ENCODE measurements at places on chromosomes 1 and 21.
A peak's percentile ranks its signal among the peaks of the same experiment; 100 is the strongest.

GRCh38 chr21:36323032-36323431 lies 3.0 kb downstream of the MORC3 start:
- DNase-seq = no peak

- DNase-seq = no peak
Measured at GRCh38 chr1:160625725-160626498, 20.9 kb downstream of the SLAMF1 start.

- DNase-seq = peak; percentile 83
Measured at GRCh38 chr1:58785442-58786058, 1.7 kb upstream of the JUN start.

- DNase-seq = no peak
Measured at GRCh38 chr1:246772686-246773085, 48.5 kb downstream of the SCCPDH start.

DNA sequence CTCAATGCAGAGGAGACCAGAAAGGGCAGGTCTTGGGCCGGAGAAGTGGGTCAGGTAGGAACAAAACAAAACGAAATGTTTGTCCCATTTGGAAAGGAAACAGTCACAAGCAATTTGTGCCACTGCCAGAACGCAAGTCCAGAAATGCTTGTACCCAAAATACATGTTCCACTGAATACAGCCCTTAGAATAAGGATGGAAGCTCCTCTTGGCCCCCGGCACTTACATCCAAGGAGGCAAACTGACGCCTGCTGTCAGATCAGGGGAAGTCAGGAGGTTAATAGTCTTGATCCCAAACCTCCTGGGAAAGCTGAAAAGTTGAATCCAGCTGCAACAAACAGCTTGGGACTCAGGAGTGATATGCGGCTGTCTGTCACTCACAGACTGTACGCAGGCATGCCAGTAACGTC lies 75.9 kb upstream of the GALNT2 start:
- DNase-seq = no peak

GRCh38 chr21:43794311-43794710 lies 4.9 kb downstream of the RRP1 start:
- no peak for DNase-seq

DNA sequence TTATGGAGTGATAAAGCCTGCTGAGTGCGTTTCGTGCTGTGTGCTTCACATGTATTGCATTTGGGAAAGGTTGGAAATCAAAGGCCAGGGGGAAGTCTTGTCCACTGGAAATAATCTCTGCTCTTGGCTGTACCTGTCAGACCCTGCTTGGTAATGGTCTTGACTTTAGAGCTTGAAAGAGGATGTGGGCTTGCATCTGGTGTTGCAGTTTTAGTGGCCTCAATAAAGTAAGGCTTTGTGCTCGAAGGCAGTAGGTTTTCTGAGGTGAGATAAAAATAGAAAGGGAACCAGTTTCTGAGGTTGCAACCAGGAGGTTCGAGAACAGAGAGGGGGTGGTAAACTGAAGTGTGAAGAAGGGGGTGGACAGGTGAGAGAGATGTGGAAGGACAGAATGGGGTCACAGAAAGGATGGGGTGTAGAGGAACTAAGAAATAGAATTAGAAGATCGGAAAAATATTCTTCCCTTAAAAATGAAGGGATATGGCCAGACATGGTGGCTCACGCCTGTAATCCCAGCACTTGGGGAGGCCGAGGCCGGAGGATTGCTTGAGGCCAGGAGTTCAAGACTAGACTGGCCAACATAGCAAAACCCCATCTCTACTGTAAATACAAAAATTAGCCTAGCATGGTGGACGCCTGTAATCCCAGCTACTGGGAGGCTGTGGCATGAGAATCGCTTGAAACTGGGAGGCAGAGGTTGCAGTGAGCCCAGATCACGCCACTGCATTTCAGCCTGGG lies 1.5 kb downstream of the S100PBP start:
- DNase-seq = no peak

- DNase-seq = no peak
Measured at GRCh38 chr1:217088011-217088410, 364.8 kb upstream of the ESRRG start.

DNA sequence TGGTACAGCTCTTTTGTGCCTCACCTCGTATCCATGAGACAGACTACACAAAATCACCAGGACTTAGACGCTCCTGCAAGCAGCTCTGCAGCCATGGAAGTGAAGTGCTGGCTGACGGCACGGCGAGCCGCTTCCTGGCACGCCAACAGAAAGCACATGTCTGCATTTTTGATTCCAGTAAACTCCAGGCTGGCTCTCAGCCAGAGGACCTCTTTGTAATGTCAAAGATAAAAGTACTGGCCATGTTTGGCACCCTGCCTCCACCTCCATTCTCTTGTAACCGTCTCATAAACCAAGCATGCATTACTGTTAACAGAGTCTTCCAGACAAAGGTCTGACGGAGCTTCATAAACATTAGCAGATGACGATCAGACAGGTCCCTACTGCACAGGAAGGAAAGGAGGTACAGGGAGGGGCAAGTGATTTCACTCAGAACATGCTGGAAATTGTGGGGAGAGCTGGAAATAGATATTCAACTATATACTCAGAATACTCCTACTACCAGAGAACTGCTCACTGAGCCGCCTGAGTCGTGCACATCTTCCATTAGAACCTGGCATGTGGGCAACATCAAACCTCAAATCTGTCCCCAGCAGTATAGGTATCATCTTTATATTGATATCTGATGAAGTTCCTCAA lies 632.0 kb downstream of the SMYD3 start:
- DNase-seq = peak; percentile 93

GRCh38 chr1:2380816-2381591 lies 10.3 kb downstream of the MORN1 start:
- no peak for DNase-seq

- DNase-seq = no peak
Measured at GRCh38 chr1:201296352-201296751, 13.0 kb downstream of the PKP1 start.

- no peak for DNase-seq
Measured at GRCh38 chr1:236311040-236311439, 29.3 kb upstream of the ERO1B start.

DNA sequence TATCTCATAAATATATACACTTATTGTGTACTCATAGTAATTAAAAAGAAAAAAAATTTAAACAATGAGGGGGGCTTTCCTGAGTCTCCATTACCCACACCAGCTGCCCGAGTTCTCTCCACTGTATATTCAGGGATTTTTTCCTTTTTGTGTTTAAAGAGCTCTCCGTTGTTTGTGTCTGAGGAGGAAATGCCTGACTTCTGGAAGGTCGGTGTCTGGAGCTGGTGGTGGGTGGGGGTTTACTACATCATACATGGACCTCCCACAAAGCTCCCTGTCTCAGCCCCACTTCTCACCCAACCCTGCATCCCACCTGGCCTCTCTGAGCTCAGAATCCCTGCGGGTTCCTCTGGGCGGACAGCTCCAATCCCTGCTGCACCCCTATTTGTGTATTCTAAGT lies 64.1 kb upstream of the ETV3 start:
- no peak for DNase-seq

DNA sequence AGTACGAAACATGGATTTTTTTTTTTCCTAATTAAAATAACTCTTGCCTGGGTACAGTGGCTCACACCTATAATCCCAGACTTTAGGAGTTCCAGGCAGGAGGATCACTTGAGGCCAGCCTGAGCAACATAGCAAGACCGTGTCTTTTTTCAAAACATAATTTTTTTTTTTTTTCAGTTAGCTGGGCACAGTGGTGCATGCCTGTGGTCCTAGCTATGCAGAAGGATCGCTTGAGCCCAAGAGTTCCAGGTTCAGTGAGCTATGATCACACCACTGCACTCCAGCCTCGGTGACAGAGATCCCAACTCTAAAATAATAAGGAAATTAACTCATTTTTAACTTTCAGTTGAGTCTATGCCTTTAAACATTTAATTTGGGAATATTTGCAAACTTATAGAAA lies 170.1 kb downstream of the NEK7 start:
- DNase-seq = no peak

- DNase-seq = peak; percentile 31
Measured at GRCh38 chr21:31514598-31514997, 144.9 kb upstream of the SOD1 start.

- DNase-seq = no peak
Measured at GRCh38 chr1:160858097-160858496, 4.6 kb downstream of the CD244 start.

DNA sequence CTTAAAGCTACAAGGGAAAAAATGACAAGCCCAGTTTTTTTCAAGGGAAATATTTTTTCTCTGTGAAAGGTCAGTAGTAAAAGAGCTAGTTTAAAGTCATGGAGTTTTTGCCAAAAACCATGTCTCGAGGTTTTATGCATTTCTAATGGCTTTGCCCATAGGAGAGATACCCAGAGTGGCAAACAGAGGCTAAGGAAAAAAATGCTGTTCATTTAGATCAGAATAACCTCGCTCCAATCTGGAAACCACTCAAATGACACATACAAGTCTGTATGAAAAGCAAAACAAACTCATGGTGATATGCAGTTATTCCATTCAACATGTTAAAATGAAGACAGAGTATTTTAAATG lies 36.9 kb upstream of the EDEM3 start:
- no peak for DNase-seq

GRCh38 chr21:41817228-41817627 lies 50.4 kb upstream of the RIPK4 start:
- peak; percentile 81 for DNase-seq

DNA sequence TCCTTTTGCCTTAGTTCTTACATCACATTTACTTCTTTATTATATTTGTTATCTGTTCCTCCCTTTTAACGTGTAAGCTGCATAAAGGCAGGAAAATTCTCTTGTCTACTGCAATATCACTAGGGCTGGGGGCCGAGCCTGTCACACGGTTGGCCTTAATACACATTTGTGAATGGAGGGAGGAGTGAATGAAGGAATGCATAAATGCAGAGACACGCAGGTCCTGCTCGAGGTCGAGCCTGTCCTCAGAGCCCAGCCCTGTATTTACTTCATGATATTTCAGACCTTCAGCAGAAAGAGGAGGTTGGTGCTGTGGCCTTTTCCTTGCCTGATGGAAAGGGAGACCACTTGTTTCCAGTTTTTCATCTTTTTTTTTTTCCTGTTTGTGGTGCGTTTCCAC lies 671.3 kb downstream of the PTPRU start:
- DNase-seq = no peak

DNA sequence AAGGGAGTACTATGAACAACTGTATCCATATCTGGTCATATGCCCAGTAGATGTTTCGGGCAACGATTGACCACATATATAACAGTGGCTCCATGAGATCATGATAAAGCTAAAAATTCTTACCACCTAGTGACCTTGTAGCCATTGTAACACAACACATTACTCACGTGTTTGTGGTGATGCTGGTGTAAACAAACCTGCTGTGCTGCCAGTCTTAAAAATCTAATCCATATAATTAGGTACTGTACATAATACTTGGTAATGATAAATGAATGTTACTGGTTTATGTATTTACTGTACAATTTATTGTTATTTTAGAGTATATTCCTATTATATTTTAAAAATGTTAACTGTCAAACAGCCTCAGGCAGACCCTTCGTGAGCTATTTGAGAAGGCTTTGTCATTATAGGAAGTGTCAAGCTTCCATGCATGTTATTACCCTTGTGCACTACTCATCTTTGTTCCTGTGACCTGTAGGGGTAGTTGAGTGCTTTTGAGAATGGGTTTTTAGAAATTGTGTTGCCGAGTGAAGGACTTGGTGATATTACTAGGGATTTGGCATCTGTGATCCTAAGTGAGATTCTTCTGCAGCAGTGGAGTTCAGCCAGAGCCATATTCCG lies 23.6 kb downstream of the DIP2A start:
- no peak for DNase-seq

- DNase-seq = peak; percentile 58
Measured at GRCh38 chr1:154863315-154864174, 6.5 kb downstream of the KCNN3 start.

Data from hepatocyte (in vitro differentiated cells).